Activated naive CD4-positive, alpha-beta T cell treated with Interleukin-2 at 50 U/mL for 16 hours (primary cell): ENCODE measurements at places on chromosomes 16 and 17.

DNA sequence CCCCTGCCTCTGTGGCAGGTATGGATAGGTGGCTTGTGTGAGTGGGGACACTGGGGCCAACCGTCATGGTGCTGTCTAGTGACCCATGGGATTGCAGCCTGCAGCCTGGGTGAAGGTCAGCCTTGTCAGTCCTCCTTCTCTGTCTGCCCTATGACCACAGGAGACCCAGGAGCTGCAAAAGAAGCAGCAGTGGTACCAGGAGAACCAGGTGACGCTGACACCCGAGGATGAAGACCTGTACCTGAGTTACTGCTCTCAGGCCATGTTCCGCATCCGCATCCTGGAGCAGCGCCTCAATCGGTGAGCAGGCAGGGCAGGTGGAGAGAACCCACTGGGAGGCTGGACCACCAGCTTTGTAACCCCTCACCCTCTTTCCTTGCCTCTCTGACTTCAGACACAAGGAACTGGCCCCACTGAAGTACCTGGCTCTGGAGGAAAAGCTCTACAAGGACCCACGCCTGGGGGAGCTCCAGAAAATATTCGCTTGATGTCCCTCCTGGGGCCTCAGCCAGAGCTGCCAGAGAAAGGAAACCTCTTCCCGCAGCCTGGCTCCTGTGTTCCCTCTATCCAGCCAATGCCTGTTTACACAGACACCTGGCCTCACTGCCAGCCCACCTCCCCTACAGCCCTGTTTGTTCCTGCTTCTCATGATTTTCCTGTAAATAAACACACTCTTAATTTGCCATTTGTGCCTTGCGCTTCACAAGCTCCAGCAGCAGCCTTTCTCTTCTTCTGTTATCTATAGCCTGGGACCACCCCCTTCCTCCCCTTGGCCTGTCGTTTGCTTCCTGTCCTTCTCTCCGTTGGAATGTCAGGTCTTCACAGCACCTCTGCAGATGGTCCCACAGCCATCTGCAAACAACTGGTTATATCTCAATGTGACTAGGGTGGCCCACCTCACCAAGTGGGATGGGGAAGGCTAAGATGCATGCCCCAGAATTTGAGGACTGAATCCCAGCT lies 4.5 kb upstream of the KATNB1 start:
- DNase-seq, result no peak

DNA sequence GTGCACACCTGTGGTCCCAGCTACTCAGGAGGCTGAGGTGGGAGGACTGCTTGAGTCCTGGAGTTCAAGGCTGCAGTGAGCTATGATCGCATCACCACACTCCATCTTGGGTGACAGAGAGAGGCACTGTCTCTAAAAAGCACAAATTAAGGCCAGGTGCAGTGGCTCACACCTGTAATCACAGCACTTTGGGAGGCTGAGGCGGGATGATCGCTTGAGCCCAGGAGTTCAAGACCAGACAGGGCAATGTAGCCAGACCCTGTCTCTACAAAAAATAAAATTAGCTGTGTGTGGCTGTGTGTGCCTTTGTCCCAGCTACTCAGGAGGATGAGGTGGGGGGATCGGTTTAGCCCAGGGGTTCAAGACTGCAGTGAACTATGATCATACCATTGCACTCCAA lies 81.6 kb downstream of the BMERB1 start:
- DNase-seq, result no peak

DNA sequence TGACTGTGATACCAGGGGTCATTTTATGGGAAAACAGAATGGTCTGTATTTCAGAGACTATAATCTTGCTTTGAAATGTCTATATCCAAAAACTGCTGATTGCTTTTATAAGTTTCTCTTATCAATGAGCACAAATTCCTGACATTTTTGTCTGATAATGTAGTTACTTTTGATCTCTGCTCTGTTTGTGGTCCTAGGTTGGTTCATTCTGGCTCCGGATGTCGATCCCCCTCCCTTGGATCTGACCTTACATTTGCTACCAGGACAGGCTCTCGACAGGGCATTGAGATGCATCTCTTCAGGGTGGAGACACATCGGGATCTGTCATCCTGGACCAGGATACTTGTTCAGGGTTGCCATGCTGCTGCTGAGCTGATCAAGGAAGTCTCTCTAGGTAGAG lies 27.3 kb upstream of the VPS4A start:
- no peak for DNase-seq

GRCh38 chr17:81631482-81631881 lies 5.4 kb downstream of the NPLOC4 start:
- no peak for DNase-seq

DNA sequence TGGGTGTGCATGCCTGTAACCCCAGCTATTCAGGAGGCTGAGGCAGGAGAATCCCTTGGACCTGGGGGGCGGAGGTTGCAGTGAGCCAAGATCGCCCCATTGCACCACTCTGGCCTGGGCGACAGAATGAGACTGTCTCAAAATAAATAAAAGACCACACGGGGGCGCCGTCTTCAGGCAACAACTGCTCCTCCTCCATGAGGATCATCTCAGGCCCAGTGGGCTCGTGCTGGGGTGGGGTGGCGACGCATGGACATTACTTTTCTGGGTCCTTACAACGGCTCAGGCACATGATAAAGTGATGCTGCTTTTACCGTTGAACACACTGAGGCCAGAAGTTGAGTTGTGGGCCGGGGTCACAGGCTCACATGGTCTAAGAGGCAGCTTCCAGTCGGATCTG lies 56.2 kb downstream of the PRMT7 start:
- peak; percentile 28 for DNase-seq

DNA sequence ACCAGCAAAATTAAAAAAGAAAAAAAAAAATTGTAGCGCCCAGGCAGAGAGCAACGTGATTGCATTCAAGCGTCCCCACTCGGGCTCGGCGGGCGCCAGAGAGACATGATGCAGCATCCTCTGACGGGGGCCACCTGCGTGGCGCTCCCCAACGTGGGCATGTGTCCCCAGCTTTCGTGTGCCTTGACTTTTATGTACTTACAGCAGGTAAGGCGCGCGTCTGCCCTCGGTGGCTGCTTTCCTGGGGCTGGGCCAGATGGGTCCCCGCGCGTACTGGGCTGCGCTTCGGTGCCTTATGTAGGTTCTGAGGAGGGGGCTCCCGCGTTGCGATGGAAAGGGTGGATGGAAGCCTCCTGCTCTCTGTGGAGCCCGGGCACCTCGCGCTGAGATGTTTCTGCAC lies 28.4 kb upstream of the RBFOX1 start:
- DNase-seq, result no peak

DNA sequence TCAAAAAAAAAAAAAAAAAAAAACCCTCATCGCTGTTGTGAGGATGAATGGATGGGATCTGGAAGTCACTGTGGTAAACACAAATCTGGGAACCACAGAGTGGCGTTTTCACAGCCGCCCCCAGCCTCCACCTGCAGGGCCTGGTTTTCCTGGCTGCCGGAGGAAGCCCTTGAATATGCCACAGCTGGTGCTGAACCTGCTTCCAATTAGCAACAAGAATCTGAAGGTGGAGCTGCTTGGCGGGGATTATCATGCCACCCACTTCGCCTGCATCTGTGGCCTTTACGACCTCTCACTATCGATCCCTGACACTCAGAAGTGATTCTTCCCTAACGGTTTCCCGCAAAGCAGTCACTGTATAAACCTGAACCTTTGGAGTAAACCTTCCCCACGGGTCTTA lies 16.1 kb downstream of the MRM3 start:
- DNase-seq, result no peak

- no peak for DNase-seq
These were observed 84.6 kb upstream of the ERCC4 start for GRCh38 chr16:13835387-13835786.

GRCh38 chr17:65079489-65079900 lies 23.0 kb upstream of the GNA13 start:
- DNase-seq, result no peak

- DNase-seq, result peak; percentile 26
These were observed 142.4 kb downstream of the CYLD start for GRCh38 chr16:50884066-50884860.

DNA sequence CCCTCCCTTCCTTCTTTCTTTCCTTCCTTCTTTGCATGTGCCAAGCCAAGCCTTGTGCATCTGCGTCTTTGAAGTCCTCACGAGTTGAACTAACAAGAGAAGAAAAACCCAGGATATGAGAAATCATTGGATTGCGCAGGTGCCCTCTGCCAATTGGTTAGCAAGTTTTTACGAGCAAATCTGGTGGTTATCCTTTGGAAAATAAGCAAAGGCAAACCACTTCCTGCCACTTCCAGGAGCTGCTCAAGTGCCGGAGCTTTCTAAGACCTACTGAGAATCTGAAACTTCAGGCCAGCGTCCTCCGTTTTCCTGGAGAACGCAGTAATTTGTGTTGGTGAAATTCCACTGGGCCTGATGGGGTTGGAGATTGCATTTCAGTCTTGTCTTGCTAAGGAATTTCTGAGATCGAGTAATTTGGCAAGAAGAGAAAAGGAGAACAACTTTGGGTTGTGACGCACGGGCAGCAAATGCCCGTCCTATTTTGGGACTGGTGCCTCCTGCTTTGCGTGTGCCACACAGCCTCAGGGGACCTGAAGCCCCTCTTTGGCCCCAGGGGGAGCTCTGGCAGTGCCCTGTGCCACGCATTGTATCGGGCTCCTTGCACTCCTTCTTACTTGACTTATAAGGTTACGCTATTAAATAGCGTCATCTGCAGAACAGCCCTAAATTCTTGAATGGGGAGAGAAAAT lies 56.4 kb downstream of the CMIP start:
- no peak for DNase-seq

DNA sequence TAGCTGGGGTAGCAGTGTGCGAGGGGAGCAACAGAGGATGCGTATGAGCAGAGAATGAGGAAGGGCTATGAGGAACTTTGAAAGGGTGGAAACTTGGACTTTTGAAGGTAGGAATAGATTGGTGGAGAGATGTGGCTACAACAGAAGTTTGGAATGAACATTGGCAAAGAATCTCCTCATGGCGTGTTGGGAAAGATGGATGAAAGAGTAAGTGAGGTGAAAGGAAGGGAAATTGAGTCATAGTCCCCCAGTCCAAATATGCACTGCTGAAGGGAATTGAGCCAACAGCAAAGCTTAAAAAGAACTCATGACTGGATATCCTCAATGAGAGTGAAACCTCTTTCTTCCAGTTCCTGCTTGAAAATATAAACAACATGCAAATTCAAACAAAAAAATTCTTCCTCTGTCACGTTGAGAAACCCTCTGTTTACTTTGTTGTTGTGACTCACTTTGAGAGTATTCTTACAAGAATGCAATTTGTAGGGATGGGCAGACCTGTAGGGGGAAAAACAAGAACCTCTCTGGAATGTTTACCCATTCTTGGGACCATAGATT lies 313.2 kb upstream of the KCNJ16 start:
- no peak for DNase-seq

DNA sequence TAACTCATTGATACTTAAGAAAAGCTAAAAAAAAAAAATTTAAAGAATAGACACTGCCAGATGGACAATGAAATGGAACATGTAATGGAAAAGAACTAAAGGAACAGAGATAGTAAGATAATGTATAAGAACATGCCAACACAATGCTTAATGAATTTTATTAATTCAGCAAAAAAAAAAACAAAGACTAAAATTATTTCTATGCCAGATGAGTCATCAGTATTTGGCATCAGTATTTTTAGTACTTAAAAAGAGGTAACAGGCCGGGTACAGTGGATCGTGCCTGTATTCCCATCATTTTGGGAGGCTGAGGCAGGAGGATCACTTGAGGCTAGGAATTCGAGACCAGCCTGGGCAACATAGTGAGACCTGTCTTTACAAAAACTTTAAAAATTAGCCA lies 168.5 kb downstream of the CYB561 start:
- no peak for DNase-seq

GRCh38 chr17:30343796-30344195 lies 9.9 kb upstream of the TMIGD1 start:
- no peak for DNase-seq

- DNase-seq, result no peak
These were observed 186.3 kb upstream of the ZKSCAN2 start for GRCh38 chr16:25443994-25444393.

DNA sequence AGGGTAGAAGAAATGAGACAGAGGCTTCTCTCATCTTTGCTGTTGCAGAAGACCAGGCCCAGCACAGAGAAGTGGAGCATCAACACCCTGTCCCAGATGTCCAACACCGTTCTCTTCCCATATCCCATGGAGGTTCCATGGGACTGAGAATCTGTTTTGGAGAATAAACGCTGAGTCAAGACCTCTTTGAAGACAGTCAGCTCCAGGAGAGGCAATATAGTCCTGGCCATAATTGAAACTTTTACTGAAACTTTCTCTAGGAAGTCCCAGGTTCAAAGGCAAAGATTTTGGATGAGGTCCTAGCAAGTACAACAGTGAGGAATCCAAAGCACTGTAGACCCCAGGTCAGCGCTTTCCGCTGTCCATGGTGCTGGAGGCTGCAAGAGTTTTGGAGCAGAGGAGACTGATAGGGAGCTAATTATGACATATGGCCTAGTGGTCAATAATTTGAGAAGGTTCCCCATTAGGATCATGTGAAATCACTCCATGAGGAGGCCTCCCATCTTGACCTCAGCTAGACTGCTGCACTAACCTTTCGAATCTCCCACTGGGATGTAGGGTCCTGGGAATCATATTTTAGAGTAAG lies 36.0 kb downstream of the OSBPL7 start:
- DNase-seq, result no peak

DNA sequence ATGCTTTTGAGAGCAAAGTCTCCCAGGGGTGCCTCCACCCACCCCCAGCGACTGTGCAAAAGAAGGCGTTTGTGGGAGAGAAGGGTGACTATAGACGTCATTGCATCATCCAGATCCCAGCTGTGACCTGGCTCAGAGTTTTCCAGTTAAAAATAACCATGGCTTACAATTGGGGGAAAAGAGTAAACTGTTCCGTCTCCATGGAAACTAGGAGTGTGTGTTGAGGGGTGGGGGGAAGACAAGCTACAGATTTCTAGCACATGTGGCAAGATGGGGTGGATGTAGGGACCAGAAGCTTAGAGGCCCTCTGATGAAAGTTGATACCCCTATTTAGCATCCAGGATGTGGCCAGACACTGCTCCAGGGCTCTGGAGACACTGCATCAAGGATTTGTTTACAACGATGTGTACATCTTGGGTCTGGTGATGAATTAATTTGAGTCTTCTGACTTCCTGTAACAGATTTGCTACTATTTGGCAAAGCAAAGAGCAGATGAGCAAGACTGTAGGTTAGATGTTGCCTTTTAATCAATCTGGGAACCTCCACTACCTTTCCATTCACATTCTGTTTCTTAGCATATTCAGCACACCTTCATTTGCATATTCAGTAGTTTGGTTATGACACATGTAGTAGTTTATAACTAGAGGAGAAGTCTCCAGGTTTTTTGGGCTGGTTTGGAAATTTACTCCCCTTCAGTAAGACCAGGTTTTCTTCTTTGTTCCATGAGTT lies 6.2 kb upstream of the DUSP14 start:
- no peak for DNase-seq

GRCh38 chr16:67551972-67552371 lies 10.4 kb upstream of the CTCF start:
- no peak for DNase-seq
